ENCODE measurements at places on chromosomes 2 and 18. TPM values are rescaled to one million over a fixed set of nuclear protein-coding genes. Genes with fewer than 3 reads are reported as not detected.

Gene TRIB2
- total RNA-seq, result 1.1 TPM

Gene ITGA4
- 1.4 TPM for total RNA-seq

Gene TAF1B
- 22.7 TPM for total RNA-seq

Gene SETBP1
- 0.39 TPM for total RNA-seq

Gene DLX2
- total RNA-seq, result 0.49 TPM

Data from A549 treated with AZD2906 at 1 μM for 4 hours (cell line).